ENCODE measurements at places on chromosomes 16 and 17.
A peak's percentile ranks its signal among the peaks of the same experiment; 100 is the strongest.

- DNase-seq: no peak
These were observed 268.8 kb downstream of the SEC14L1 start for GRCh38 chr17:77409282-77410161.

GRCh38 chr16:60302676-60303075, 1568.6 kb upstream of the GOT2 start:
- DNase-seq: no peak

DNA sequence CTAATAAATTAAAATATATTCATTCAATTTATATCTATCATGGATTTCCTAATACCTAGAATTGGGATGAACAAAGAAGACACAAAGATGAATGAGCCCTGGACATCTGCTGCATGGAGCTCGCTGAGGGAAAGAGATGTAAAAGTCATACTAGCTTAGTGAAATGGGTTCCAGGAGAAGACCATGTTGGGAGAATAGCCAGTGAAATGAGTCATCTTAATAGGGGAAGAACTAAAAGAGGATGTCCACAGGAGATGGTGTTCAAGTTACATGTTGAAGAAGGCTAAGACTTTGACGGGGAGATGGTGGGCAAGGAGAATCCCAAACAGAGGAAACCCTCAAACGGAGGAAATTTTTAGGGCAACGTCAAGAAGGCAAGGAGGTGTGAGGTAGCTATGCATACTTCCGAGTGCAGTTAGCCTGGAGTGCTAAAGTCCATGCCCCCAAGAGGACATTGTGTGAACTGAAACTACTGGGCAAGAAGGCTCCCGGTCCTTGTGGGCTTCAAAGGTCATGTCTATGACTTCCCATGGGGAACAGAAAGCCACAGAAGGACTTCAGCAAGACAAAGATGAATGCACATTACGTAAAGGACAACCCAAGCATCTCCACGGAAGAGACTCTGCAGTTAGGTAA, 220.5 kb upstream of the CDH11 start:
- DNase-seq: no peak

DNA sequence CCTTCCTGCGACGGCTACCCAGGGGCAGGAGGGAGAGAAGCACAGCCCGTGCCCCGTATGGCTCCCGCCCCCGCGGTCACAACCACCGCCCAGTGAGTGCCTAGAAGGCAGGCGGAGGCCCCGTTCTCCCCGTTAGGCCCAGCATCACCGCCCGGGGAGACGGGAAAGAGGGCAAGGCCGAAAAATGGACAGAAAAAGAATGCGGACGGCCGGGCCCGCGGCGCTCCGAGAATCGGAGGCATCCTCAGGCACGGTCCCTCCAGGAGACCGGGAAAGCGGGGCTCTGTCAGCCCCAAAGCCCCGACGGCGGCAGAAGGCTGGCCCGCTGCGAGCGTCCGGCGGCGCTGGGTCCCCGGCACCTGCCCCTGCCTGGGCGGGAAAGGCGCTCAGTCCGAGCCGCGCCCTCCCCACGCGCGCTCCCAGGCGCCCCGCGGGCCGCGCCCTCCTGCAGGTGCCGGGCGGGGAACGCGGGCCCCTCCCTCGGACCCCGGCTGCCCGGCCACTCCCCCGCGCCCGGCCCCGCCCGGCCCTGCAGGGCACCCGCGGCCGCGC, 407 bp downstream of the MCRIP1 start:
- DNase-seq: peak; percentile 21

- no peak for DNase-seq
These were observed 94.3 kb downstream of the ABCA8 start for GRCh38 chr17:68860941-68861340.

DNA sequence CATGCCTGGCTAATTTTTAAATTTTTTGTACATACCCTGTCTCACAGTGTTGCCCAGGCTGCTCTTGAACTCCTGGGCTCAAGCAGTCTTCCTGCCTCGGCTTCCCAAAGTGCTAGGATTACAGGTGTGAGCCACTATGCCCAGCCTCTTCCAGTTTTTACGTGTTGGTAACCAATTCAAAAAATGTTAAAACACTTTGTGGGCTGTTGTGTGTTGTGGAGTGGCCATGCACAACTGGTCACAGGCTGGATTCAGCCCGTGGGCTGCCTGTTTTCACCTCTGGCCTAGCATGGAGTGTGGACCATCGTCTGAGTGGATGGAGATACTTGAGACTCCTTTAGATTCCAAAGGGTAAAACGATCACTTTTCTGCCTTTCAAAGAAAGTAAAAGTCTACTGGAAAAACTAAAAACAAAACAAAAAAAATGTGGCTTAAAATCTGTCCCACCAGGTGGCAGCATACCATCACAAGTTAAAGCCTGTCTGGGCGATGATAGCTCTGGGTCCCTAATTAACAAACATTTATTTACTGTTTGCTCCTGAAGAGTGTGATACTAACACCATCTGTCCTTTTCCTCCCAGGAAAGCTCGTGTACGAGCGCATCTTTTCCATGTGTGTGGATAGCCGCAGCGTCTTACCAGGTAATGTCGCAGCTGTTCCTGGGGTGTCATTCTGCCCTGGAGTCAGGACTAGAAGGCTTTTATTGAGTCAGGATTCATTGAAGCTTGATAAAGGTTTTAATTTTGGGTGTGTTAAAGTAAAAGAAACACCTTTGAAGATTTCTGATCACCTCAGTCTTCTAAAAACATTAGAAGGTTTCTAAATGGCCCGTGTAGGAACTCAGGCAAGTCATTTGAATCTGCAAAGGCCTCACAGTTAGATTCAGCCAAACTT, 45.8 kb downstream of the VPS35L start:
- no peak for DNase-seq

GRCh38 chr16:53159781-53160436, 105.1 kb downstream of the CHD9 start:
- no peak for DNase-seq

- DNase-seq: no peak
These were observed 7.9 kb upstream of the NDRG4 start for GRCh38 chr16:58492066-58492465.

- DNase-seq: no peak
These were observed 49.4 kb downstream of the RPH3AL start for GRCh38 chr17:303168-303567.

DNA sequence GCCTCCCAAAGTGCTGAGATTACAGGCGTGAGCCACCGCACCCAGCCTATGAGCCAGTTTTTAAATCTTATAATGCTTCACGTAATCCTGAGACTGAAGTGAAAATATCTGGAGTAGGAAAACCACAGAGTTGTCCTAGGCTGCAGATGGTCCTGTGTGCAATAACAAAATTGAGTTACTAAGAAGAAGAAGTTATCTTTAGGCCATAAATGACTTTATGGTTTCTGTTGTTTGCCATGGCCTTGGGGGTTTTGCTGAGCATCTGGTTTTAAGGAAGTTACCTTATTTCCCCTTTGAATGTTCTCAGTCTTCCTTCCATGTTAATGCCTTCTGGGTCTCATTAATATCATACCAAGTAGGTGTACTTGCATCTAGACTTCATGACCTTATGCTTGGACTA, 16.5 kb downstream of the NMT1 start:
- DNase-seq: no peak

GRCh38 chr17:54235571-54235970, 412.8 kb downstream of the KIF2B start:
- no peak for DNase-seq

DNA sequence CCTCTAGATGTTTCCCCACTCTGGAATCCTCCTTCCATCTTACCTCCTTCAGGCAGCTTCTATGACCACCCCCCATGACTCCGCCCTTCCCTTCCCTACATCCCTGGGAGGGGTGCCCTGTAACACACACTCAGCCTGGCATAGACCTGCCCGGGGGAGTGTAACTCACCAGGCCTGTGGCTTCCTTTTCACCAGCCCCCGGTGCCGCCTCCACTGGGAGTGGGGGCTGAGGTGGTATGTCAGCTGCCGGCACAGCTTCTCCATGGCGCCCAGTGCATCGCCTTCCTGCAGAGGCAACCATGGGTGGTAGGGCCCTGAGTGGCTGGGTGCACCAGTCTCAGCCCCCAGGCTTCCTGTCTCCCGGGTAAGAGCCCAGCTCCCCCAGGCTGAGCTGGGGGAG, 32.3 kb downstream of the TRPV2 start:
- DNase-seq: no peak

GRCh38 chr17:41580687-41581365, 5.9 kb downstream of the KRT14 start:
- DNase-seq: no peak

DNA sequence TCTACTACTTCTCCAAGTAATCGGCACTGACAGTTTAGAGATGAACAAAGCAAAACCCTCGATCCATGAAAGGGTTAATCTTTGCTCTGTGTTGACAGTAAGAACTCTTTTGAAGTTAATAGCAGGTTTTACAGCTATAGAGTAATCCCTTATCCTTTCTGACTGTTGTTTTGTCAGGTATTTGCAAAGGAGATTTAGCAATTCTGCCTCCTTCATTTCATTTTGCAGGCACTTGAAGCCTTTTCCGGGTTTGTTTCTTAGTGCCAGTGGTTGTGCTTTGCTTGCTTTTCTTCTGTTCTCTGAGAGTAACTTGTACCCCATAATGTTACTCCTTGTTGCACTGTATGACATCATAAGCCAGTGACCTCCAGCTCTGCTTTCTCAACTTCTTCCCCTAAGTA, 64.5 kb downstream of the TANGO6 start:
- no peak for DNase-seq
